NCI-H526 treated with DMSO at 0.1 percent for 48 hours (cell line): ENCODE measurements at places on chromosomes 5 and 9.
A peak's percentile ranks its signal among the peaks of the same experiment; 100 is the strongest.

GRCh38 chr5:119895066-119895465 is 265.7 kb downstream of the FAM170A start:
- no peak for DNase-seq

GRCh38 chr5:88736494-88736893 is 146.5 kb downstream of the MEF2C start:
- DNase-seq = no peak

GRCh38 chr5:144547098-144547499 is 376.4 kb downstream of the KCTD16 start:
- no peak for DNase-seq

DNA sequence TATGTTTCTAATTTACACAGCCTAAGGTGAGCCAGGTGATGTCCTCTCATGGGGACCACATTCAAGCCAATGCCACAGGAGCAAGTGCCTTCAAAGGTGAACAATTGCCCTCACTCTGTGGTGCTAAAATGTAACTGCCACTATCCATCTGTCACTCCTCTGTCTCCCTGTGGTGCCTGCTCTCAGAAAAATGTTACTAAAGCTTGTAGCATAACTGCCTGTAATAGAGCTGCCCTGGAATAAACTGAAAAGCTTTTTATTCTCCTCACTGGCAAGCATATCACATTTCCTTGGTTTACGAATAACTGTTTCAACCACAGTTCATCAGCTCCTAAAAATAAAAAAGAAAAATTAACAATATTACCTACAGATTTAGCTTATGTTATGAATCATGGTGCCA is 142.4 kb downstream of the ST8SIA4 start:
- DNase-seq = no peak

- DNase-seq = no peak
Observed at GRCh38 chr5:133353741-133354140, 258.6 kb downstream of the FSTL4 start.

DNA sequence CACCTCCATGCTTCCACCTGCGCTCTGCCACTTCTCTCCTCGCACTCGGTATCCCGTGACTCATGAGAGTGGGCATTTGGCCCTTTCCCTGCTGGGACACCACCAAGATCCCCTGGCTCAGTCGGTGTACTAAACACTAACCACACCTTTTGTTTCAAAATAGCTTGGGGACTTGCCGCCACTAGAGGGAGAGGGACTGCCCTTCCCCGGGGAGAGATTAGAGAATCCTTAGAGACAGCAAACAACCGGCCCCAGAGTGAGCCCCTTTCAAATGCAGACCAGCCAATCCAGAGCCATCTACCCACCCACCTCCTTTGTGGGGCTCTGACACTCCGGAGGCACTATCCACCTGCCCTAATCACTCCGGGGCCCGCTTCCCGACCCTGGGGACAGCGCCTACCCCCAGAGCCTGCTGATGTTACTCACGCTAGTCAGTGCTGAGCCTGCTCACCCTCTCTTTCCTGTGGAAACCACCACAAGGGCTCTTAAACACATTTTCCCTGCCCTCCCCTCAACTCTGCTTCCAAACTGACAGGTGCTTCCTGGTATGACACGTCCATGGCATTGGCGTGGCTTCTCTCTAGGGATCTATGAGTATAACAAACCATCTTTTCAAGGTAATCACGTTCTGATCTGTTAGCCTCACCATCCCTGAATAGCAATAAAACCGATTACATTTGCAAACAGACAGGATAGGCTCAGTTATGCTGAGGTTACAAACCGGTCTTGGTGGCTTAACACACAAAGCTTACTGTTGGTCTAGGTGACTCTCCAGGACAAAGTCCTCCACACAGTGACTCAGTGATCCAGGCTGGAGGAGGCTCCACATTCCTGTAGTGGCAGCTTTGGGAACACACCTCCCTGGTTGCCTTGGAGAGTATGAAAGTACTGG is 180.1 kb upstream of the MVB12B start:
- DNase-seq = peak; percentile 47

DNA sequence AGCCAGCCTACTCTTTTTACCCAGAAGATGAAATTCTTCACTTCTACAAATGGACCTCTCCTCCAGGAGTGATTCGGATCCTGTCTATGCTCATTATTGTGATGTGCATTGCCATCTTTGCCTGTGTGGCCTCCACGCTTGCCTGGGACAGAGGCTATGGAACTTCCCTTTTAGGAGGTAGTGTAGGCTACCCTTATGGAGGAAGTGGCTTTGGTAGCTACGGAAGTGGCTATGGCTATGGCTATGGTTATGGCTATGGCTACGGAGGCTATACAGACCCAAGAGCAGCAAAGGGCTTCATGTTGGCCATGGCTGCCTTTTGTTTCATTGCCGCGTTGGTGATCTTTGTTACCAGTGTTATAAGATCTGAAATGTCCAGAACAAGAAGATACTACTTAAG is 16.6 kb downstream of the OCLN start:
- no peak for DNase-seq

DNA sequence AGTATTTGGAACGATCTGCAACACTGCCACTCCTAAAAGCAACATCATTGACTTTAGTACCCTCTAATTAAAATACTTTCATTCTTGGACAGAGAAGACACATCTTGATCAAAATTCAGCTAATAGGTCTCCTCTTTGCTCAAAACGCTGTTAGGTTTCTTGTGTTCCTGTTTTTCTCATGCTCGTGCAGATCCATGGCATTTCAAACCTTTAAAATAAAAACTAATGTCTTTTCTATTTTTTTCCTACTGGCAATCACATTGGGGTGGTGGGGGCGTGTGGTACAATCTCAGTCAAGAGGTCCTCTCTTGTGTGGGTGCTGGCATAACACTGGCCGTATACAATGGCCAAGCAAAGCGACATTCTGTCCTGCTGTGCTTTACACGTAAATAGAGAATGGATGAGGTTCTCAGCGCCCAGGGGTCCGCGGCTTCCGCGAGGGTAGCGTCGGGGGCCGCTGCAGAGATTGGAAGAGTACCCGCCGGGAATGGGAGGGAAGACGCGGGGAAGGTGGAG is 315 bp upstream of the GPR150 start:
- no peak for DNase-seq

DNA sequence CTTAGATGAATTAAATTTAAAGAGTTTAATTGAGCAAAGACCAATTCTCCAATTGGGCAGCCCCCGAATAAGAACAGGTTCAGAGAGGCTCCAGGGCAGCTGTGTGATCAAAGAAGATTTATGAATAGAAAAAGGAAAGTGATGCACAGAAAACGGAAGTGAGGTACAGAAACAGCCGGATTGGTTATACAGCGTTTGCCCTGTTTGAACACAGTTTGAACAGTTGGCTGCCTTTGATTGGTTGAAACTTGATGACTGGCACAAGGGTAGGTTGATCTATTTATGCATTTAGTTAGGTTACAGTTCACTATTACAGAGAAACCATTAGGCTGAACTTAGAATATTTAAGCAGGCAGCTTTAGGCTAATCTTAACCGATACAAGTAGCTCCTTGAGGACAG is 29.5 kb downstream of the NIM1K start:
- DNase-seq = no peak

GRCh38 chr5:88673253-88674105 is 209.5 kb downstream of the MEF2C start:
- peak; percentile 56 for DNase-seq

DNA sequence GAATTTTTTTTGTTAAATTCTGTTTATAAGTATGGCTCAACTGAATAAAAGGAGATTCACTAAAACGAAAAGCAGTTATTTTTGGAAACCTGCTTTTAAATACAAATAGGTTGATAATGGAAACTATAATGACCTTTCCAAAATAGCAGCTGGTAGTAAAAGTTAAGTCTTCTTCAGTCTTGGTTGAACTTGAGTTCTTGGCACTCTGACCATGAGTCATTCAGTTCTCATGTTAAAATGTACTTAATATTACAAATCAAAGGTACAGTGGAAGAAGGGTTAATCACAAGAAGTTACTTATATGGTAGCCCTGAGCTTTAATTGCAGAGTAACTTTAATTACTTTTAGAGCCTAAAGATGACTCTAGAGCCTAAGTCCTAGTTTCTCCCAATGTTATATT is 62.1 kb downstream of the KLF9 start:
- DNase-seq = no peak

- peak; percentile 2 for DNase-seq
Observed at GRCh38 chr5:136028782-136029742, at the start of gene TGFBI. Gene TGFBI (plus strand): TSS chr5:136028988. CDS start chr5:136029056, 68 bp downstream.

- DNase-seq = no peak
Observed at GRCh38 chr5:160991205-160991604, 139.2 kb upstream of the ATP10B start.

DNA sequence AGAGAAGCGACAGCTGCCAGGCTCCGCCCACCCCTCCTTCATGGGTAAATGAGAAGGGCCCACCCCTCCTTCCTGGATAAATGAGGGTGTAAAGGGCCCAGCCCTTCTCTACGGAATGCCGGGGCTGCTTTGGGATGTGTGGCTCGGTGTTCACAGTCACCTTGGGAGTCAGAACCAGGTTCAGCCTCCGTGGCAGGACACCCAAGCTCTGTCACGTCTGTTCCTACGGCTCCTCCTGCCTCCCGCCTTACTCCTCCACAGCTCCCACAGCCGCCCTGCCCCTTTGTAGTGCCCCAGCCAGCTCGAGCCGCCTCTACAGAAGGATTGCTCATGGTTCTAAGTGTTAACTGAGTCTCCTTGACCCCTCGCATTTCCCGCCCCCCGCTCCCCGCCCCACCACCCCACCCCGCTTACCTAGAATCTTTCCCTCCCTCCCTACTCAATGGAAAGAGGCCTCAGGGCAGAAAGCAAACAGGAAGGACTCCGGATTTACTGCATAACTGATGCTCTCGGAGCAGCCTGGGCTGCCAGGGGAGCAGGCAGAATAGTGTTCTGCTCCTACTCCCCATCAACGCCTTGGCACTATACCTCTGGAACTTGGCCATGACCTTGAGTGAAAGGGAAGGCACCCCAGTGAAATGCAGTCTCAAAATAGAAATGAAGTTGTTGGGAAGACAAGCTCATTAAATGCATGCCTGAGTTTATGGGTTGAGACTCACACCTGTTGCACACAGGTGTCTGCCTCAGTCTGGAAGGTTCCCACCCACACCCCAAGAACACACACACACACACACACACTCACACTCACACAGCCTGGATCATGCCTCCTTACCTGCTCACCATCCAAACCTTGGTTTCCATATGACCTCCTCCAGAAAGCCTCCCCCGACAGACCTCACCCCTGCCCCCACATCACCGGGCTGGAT is 59.6 kb downstream of the NEURL1B start:
- DNase-seq = no peak

DNA sequence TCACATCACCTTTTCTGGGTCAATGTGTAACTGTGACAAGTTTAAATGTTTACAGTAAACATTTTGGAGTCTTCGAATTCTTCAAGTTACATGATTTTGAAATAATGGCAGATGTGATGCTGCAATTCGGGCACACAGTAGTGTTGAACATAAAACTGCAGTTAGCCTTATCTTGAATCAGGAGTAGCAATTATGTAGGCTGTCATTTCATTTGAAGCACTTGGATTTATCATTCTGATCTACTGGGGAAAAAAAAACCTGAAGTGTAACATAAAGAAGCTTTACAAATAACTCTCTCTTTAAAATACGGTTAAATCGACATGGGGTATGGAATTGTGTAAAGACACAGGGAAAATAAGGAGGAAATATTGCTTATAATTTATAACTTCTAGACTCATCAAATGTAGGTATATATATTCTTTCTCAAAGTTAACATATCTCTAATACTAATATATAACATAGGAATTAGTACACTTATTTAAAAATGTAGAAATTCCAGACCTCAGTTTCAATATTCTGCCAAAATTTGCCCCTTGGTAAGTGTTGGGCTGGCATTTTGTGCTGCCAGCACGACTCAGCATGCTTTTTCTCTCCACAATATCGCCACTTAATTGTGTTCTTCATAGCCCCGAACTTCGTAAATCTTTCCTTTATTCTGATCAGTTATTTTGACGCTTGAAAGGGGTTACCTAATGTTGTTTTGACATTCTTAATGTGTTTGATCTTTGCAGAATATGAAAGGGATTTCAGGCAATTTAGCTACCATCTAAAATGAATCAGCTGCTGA is 226.7 kb downstream of the PRR16 start:
- DNase-seq = no peak

- no peak for DNase-seq
Observed at GRCh38 chr5:149885513-149885912, 59.1 kb downstream of the PDE6A start.

- DNase-seq = no peak
Observed at GRCh38 chr5:132000677-132001453, 10.6 kb downstream of the ACSL6 start.

GRCh38 chr5:1104327-1105006 is 7.4 kb downstream of the SLC12A7 start:
- DNase-seq = no peak

DNA sequence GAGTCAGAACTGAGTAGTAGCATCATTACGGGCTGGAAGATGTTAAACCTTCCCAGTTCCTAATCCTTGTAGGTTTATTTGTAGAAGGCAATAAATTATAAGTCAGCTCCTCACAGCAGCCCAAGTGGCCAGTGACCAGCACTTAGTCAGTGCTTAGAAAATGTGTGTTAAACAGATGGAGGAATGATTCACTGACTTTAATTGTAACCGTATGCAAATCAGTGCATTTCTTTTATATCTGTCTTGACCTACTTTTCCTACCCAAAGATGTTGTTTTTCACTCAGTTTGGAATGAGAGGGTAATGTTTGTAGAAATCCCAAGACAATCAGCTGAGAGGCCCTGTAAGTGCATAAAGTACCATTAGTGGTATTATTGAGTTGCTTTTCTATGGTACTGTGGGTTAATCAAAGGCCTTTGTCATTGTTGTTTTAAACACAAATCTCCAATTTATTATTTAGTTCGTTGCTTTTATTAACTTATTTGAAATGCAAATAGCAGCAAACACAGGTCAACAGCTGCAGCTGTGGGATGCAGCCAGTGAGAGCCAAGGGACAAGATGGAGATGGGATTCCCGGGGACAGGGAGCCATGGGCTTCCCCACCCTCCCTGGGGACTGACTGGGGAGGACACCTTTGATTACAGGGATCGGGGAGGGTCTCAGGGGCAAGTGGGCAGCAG is 49.8 kb downstream of the MAP1B start:
- peak; percentile 85 for DNase-seq

DNA sequence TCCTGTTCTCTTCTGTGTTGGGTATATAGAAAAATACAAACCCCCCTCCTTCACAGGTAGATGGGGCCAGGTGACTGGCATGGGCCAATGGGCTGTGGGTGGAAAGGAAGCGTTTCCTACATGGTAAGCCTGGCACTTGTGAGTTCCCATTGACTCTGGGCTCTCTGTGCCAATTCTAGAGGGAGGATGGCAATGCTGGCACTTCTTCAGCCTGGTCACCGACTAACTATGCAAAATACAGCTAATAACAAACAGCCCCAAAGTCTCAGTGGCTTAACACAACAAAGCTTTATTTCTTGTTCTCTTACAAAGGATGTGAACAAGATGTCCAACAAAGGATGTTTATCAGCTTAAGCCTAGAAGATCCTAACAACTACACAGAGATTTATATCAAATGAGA is 258.1 kb downstream of the SYK start:
- DNase-seq = no peak

- DNase-seq = no peak
Observed at GRCh38 chr9:129283291-129283691, 105.2 kb upstream of the IER5L start.

DNA sequence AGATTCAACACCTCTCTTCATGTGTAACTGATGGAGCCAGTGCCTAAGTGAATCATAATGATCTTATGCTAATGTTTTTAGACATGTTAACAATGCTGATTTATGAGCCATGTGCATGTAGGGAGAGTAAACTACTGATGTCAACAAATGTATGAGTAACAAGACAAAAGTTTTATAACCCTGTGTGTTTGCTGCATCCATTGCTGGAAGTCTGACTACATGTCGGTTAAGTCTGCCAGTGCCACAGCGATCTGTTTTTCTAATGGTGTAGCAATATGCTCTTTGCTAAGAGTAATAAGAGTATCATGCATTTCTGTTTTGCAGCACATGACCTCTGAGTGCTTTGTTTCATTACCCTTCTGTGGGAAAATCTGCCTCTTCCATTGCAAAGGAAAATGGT is 26.4 kb upstream of the TMOD1 start:
- DNase-seq = no peak
